Small intestine (tissue), 16 donors: ENCODE measurements at places on chromosomes 13 and 19.

DNA sequence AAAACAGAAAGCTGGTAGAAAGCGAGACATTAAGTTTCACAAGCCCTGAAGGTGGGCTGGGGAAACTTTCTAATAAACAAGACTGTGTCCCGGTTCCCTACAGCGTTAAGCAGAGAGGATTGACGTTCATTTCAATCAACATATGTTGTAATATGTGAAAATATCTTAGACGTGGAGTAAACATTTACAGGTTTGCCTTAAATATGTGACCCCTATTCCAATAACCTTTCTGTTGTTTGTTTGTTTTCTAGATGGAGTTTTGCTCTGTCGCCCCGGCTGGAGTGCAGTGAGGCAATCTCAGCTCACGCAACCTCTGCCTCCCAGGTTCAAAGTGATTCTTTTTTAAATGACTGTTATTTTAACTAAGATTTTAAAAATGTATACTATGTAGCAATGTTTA, 526.2 kb downstream of the SUCLA2 start:
- DNase-seq: no peak

DNA sequence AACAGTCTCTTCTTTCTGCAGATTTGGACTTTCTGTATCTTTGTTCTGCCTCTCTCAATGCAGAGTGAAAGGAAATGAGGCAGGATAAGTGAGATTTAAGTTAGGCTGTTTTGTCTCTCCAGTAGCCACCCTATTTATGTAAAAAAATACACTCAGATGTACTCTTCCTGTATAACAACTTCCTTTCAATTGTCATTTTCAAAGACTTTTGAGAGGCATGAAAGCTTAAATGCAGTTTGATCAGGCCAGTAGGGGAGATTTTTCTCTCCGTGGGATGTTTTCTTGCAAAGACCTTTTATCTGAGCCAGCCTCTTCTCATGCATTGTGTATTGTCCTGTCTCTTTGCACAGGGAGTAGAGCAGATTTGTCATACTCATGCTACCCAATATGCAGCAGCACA, 166.8 kb downstream of the SLITRK5 start:
- no peak for DNase-seq

- DNase-seq: no peak
These were observed 32.0 kb downstream of the KLF5 start for GRCh38 chr13:73090823-73091187.

- DNase-seq: no peak
These were observed 2.4 kb downstream of the MAG start for GRCh38 chr19:35294328-35294727.

GRCh38 chr13:51118809-51119431, 7.8 kb upstream of the C13orf42 start:
- no peak for DNase-seq

DNA sequence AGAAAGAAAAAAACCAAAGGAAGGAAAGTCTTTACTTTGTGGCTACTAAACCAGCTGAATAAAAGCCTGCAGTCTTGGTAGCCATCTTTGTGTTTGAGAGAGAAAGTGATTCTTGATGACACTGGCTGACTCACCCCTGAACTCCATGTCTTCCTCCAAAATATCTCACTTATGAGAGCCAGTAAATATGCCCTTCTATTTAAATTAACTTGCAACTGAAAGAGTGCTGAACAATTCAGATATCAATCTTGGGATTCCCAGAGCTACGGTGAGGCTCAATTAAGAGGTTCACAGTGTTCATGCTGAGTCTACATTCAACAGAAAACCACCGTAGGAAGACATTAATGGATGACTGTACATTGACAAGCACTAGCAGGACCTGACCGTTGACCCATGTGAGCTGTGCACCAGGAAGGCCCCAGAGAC, 57.9 kb downstream of the KCTD12 start:
- no peak for DNase-seq

DNA sequence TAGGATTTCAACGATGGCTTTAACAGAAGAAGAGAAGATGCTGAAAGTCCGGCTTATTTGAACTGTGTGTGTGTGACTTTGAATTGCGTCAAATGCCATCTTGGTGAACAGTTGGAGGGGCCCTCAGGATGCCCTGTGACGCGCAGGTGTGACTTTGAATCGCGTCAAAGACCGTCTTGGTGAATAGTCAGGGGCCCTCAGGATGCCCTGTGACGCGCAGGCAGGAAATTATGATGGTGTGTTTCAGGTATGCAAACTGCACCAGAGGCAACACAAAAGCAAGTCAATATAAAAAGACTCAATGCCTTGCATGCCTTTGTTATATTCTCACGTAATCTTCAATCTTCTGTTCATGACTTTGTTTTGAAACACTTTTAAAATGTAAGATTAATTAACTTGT, 29.2 kb downstream of the ATP11A start:
- DNase-seq: no peak

- no peak for DNase-seq
These were observed 180.2 kb downstream of the SLITRK5 start for GRCh38 chr13:87851410-87851809.

- no peak for DNase-seq
These were observed 3.5 kb upstream of the ZNF358 start for GRCh38 chr19:7512400-7512851.

- no peak for DNase-seq
These were observed 1315.4 kb downstream of the EFNB2 start for GRCh38 chr13:105220063-105220462.

DNA sequence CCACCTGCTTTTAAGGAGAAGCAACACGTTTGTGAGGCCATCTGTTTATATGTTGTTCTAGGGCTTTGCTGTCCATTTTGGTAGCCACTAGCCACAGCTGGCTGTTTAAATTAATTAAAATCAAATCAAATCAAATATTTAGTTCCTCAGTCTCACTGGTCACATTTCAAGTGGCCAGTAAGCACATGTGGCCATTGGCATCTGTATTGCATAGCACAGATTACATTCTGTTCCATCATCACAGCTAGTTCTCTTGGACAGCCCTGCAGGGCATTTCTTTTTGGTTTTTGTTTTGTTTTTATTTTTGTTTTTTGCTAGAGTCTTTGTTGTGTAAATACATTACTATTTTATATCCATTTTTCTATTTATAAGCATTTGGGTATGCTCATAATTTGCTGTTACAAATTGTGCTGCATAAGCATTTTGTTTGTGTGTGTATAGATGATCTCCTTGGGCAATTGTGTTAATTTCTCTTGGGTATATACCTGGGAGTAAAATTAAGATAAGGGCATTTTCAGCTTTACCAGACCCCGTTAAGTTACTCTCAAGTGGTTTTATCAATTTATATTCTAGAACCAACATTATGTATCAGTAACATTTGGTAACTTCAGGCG, 31.3 kb downstream of the SAE1 start:
- no peak for DNase-seq

DNA sequence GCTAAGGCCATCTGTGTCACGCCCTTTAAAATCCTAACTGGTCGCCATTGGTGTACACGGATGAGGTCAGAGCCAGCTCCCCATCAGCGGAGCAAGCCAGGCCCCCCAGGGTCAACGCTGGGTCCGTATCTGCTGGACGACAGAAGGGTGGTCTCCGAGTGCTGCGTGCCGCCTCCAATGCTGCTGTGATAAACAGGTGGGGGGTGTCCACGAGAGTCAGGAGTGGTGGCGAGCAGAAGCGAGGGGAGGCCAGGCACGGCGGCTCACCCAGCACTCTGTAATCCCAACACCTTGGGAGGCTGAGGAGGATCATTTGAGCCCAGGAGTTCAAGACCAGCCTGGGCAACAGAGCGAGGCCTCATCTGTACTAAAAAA, 30.8 kb upstream of the CACTIN start:
- no peak for DNase-seq

DNA sequence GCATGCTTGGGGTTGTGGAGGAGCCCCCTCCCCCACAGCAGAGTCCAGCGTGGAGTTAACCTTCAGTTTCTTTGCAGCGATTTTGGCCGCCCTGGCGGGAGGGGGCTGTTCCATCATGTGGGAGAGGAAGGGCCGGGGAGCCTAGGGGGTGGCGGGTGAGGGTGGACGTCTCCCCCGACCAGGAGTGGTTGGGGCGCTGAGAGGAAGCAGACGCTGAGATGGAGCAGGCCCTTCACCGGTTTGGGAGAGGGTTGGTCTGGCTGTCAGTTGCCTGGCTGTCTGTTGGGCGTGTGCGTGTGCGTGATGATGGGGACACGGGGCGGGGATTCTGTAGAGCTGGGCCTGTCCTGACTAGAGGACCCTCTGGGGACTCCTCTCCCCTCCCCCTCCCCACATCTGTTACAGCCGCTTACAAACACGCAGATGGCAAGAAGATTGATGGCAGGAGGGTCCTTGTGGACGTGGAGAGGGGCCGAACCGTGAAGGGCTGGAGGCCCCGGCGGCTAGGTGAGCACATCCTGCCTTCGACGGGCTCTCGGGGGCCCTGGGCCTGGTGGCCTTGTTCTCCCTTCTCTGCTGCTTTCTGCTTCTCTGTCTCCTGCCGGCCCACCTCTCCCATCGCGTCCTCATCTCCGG, 9.8 kb upstream of the LIN7B start:
- no peak for DNase-seq

DNA sequence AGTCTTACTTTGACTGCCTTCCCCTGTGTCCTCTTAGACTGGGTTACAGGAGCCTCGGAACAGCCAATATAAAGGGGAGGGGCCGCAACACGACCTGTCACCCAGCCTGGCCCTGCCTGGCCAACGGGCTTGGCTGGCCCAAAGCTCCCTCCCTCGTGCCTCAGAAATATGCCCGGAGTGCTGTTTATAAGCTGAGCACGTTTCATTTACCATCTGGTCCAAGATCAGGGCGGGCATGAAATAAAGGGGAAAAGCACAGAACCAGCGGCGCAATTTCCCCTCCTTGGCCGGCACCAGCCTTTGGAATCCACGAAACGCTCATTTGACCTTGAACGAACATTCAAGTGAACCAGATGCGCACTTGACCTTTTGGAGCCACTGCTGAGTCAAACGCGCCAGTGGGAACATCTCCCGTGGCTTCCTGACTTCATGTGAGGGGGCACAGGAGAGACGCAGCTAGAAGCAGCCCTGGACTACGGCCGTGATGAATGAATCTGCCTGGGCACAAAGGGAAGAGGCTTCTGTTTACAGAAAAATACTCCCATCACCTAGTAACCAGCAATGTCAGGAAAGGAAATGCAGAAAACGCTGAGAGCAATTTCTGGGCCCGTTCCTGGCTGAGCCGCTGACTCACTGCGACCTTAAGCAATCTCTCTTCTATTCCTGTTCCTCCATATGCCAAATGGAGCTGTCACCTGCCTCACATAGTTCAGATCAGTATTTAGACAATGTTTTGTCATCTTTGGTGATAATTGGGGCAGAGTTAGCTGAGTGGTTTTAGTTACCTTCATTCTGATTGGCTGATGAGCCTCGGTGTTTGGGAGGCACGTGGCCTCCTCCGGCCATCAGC, 53.3 kb downstream of the RFX2 start:
- DNase-seq: peak; percentile 79

- DNase-seq: peak; percentile 1
These were observed 48.6 kb upstream of the POSTN start for GRCh38 chr13:37647031-37647650.

DNA sequence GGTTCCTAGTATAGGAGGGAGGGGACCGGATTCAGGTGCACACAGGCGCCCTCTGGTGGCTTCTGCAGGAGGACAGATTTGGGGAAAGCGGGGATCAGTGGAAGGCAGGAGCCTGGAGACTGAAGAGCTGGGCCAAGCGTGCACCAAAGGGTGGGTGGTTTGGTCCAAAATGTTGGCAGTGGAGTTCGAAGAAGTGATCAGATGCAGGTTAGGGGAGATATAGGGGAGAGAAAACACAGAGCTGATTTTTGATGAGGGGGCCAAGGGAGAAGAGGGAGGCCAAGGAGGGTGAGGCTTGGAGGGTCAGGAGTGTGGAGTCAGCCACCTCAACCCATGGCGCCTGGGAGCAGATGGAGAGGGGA, 6.8 kb upstream of the CARM1 start:
- peak; percentile 82 for DNase-seq

- no peak for DNase-seq
These were observed 88.6 kb downstream of the UBL3 start for GRCh38 chr13:29761815-29762214.

GRCh38 chr13:99582511-99582910, 81.2 kb downstream of the TM9SF2 start:
- DNase-seq: no peak

DNA sequence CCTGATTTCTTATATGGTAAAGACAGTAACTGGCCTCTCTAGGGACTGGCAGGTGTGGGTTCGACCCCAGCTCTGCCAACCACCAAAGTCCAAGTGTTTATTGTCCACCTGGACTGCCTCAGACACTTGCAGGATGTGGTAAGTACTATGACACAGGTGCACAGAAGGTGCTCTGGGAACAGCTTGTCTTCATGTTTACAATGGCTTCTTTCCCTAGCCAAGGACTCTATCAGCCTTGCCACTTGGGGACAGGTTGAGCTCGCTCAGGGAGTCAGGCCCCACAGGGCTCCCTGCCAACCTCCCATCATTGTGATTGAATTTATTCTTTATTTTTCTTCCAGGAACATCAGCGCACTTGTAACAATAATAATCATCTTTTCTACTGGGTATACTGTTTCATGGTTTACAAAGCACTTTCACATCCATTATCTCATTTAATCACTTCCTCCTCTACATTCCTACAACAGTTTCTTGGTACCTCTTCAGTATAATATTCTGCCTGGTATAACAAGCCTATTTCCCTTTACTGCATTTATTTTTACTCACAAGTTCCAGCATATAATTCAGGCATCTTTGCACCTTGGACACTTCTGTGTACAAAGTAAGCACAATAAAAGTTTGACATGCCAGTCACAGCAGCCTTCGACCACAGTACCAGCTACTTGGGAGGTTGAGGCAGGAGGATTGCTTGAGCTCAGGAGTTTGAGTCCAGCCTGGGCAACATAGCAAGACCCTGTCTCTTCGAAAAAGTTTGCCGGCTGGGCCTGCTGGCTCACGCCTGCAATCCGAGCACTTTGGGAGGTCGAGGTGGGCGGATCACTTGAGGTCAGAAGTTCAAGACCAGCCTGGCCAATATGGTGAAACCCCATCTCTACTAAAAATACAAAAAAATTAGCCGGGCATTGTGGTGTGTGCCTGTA, 24.2 kb upstream of the GATAD2A start:
- DNase-seq: no peak

DNA sequence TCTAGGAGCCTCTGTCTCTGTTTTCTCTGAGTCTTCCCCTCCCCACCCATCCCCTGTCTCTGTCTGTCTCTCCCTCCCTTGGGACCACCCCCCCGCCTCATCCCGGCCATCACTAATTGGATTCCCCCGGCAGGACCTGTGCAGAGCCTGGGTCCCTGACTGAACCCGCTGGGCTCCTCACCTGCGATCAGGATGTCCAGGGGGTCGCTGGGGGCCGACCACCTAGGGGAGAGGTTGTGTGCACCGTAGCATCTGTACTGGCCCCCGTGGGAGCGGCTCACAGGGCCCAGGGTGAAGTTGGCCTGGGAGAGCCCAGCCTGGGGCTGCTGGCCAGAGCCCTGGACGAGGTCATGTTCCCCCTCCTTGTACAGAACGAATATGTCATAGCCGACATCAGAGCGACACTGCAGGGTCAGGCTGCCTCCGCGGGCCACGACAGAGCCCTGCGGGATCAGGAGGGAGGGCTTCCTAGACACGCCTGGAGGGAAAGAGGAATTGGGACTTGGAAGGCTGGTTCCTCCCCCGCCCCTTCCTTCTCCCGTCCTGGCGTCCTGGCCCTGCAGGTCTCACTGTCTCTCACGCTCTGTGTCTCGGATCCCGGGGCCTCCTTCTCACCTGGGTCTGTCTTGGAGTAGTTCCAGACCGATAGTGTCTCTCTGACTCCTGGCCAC, 1.8 kb downstream of the LILRB5 start:
- no peak for DNase-seq

GRCh38 chr19:55346725-55347441, 7.2 kb downstream of the KMT5C start:
- no peak for DNase-seq

GRCh38 chr13:50518131-50518530, 325.4 kb downstream of the DLEU7 start:
- no peak for DNase-seq
